ENCODE measurements at places on chromosomes 11 and 22.

- no peak for DNase-seq
These were observed 289.8 kb downstream of the CTTN start for GRCh38 chr11:70688142-70688541.

DNA sequence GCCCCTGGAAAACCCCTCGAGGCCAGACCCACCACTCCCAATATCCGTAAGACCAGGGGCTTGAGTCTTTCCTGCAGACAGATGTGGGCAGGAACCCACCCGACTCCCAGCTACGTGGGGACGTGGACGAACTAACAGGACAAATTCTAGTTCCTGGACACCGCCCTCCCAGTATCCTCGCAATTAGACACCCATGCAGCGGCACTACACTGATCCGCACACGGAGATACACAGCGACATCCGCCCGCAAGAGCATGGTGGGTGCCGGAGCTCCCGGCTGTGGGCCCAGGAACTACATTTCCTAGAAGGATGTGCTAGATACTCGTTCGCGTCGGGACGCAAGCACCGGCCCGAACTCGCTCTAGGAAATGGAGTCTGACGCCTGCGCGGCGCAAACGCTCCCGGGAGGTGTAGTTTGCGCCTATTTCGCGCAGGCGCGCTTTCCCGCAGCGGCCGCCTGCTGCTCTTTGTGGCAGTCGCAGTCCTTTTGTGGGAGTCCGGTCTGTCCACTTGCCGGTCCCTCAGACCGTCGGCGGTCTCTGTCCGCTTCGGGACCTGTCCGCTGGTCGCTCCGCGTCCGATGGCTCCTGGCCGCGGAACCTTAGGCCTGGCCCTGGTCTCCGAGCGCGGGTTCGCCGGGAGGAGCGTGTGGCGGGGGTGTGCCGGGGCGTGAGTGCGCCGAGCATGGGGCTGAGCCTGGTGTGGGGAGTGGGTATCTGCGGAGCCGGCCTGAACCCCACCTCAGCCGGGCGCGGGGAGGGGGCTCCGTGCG is at the start of gene ZNF74:
Gene ZNF74, plus strand, starts transcription at position 447 of the 772 bp plus-strand sequence. CDS start 478 bp downstream, outside the sequence.
- peak; percentile 71 for DNase-seq

- no peak for DNase-seq
These were observed 349.9 kb upstream of the ANO3 start for GRCh38 chr11:25981998-25982397.

GRCh38 chr22:50204571-50204970 is 3.8 kb downstream of the SELENOO start:
- DNase-seq, result no peak

DNA sequence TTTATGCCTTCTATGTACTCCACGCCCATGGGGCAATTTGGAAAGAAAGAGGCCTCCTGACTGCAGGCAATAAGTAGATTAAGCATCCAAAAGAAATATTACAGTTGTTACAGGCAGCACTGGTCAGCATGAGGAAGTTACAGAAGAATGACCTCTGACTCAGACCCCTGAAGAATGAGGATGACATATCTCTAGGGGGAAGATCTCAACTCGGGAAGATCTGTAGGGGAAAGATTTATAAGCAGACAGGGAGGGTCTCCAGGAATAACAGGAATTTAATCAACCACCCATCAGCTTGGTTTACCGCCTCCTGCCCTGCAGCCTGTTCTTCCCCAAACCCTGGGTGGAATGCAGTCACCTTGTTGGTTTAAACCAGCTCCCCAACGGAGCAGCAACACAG is 58.0 kb downstream of the RCN1 start:
- DNase-seq, result no peak

GRCh38 chr11:134517621-134518293 is 105.7 kb upstream of the B3GAT1 start:
- DNase-seq, result no peak
